ENCODE measurements at places on chromosomes 2 and 18. TPM values are rescaled to one million over a fixed set of nuclear protein-coding genes. Genes with fewer than 3 reads are reported as not detected.
A peak's percentile ranks its signal among the peaks of the same experiment; 100 is the strongest.

DNA sequence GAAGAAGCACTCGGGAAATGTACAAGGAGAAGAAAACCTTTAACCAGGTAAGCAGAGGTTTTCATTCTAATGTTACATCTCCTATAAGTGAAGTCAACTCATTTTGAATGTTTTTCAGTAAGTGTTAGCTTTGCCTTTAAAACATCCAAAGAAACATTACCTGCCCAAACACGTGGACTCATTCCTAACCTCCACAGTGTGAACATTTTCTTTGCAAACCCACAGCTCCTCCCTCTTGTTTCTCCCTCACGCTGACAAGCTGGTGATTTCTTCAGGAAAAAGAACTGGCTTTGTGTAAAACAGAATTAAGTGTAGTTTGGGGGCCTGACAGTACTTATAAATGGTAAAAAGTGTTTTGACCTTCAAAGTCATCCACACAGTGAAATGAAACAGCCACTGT is 72.5 kb downstream of the MTCL1 start:
- no peak for DNase-seq

GRCh38 chr2:238701341-238702206 is 146.3 kb upstream of the TWIST2 start:
- DNase-seq: no peak

DNA sequence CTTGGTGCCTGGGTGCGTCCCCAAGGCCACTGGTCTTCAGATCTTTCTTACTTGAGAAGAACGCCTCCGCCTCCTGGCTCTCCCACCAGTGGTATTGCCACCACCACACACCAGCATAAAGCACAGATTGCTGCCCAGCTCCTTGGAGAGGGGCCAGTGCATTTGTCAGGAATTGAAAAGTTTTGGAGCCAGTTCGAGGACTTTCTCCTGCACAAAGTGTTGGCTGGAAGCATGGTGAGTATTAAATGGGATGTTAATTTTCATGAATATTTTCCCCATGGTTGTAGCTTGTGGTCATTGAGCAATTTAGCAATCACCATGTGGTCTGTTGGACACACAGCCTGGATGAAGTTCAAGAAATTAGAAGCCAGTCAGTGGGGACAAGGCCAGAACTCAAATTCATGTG is 684.6 kb upstream of the FANCL start:
- peak; percentile 2 for DNase-seq

- no peak for DNase-seq
Measured at GRCh38 chr2:120893811-120894584, 158.3 kb downstream of the GLI2 start.

The LYG1 gene
- total RNA-seq: 0.41 TPM

DNA sequence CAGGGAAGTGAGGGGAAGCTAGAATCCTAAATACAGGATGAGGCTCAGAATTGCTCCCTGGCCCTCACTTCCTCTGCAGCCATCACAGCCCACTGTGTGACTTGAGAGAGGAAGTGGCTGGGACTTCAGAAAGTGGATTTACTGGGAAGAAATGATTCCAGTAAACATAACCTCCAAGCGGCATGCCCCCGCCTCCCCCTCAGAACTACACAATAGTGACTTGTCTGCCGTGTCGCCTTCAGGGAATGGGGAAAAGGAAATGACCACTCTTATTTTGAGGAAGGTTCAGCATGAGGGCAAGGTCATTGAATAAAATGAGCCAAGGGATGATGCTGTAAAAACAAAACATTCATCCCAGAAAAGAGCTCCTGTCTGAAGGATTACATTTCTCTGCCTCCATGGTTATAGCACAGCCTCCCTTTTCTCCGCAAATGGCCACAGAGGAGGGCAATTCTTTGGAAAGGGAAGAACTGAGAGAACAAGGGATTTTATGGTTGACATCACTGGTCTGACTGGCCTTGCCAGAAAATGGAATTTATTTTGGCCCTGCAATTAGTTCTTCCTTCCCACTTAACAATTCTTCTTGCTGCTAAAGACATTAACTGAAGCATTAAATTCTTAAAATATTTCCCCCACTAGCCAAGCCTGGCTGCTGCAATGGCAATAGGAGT is 78.9 kb upstream of the DAPL1 start:
- DNase-seq: no peak

The AFF3 gene
- 56.7 TPM for total RNA-seq

- DNase-seq: peak; percentile 16
Measured at GRCh38 chr2:24077535-24077877, 1.4 kb upstream of the SF3B6 start.

The APOB gene
- total RNA-seq: 0.41 TPM

The SERPINB11 gene
- not detected for total RNA-seq

DNA sequence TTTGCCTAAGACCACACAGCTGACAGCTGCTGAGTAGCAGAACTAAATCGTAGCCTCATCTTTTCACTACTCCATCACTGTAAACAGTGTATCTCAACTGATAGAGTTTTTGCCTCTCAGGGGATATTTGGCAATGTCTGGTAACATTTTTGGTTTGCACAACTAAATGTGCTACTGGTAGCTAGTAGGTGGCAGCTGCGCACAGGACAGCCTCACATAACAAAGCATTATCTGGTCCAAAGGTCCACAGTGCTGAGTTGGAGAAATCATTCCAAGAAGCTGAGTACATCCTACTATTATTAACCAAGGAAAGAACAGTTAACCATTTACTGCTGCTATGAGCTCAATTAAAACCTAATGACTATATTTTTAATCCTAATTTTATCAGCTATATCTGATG is 6.1 kb upstream of the CCDC102B start:
- no peak for DNase-seq

- DNase-seq: no peak
Measured at GRCh38 chr2:224174990-224175389, 135.9 kb upstream of the SERPINE2 start.

The ALPI gene
- not detected for total RNA-seq

The CYP27C1 gene
- total RNA-seq: 2.4 TPM

The SOX11 gene
- 345 TPM for total RNA-seq

DNA sequence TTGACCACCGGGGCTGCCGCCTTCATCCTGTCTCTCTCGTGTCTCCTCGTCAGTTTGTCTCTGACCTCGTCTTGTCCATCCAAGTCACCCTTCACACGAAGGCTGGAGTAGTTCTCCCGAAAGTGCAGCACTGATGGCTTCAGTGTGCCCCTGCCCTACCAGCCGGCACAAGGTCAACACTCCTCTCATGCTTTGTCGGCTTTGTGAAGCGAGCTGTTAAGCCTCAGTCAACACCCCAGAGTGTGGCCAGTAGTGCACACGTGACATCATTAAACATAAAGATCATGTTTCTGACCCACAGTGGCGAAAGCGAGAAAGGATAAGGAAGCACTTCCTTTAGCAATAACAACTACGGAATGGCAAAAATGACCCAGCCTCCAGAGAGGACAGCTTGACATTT is 23.2 kb downstream of the ACKR3 start:
- no peak for DNase-seq

The LRRC30 gene
- total RNA-seq: not detected

The DTNA gene
- total RNA-seq: 46.5 TPM

The ABCG8 gene
- 0.41 TPM for total RNA-seq

- DNase-seq: no peak
Measured at GRCh38 chr18:49669403-49669802, 107.5 kb downstream of the LIPG start.

The TDRD15 gene
- total RNA-seq: under 0.01 TPM

GRCh38 chr2:269356-270030 is 4.7 kb downstream of the ACP1 start:
- no peak for DNase-seq

- DNase-seq: no peak
Measured at GRCh38 chr2:120805602-120806001, 69.9 kb downstream of the GLI2 start.

DNA sequence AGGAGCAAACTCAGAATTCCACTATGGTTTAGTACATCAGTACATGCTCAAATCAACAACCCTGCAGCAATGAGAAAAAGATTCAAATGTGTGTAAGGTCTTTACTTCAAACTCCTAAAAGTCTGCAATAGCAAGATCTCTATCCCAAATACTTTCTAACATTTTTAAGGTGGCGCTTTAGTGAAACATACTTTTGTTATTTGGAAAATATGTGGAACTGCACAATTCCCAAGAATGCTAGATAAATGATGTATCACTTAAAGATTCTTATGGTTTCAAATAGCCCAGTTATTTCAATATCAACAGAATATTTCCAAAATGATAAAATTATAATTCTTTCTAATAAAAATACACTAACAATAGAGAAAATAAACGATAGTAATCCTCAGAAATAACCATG is 227.6 kb upstream of the SMAD7 start:
- no peak for DNase-seq

DNA sequence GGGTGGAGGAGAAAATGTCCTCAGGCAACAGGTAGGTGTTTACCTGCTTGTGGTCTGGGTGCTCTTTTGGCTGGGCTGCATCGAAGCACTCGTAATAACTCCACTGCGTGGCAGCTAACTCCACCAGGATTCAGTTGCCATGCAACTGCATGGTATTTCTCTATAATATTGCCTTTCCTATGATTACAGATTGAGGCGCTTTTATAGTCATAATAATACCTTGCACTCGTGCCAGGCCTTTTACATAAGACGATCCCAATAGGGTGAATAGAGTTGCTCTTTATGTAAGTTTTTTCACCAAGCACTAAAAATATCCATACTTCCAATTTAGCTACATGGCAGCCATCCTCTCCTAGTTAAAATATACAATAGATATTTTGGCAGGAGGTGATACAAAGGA is 19.7 kb upstream of the NYAP2 start:
- no peak for DNase-seq

GRCh38 chr18:46939998-46940571 is 22.7 kb downstream of the KATNAL2 start:
- no peak for DNase-seq

DNA sequence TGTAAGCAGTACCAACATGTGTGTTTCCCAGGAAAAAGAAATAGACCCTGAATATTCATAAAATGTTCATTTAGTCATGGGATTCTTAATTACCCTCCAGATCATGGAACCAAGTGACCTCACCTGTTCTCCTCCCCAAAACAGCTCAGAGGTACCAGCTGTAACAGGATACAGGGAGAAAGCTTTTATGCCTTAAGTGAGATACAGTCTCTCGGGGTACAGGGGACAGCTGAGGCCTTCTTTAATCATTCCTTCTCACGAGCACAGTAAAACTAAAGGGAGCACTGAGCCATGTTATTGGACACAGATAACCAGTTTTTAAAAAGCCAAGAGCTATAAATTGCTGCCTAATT is 16.6 kb downstream of the EPHA4 start:
- no peak for DNase-seq

The CHRNG gene
- total RNA-seq: not detected

GRCh38 chr2:126877041-126877440 is 21.6 kb upstream of the TEX51 start:
- DNase-seq: no peak

DNA sequence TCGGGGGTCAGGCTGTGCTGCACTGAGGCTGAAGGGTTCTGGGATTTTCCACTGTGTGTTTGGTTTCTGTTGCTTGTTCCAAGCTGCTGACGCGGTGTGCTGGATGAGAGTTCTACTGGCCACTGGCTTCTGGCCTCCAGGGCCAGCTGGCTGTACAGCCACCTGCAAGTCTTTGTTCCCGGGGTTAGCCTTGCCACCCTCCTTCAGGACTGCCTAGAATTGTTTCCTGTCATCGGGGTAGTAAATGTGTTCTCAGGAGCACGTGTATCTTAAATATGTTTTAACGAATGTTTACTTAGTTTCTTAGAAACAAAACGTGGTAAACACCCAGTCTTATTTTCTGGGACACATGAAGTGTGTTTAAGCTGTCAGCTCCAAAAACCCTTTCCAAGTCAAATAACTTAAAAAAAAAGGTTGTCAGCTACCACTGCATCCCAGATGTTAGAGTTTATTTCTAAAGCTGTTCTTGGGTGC is 231.2 kb downstream of the AGAP1 start:
- no peak for DNase-seq

GRCh38 chr18:14971461-14972185 is 223.7 kb downstream of the ANKRD30B start:
- DNase-seq: no peak

- no peak for DNase-seq
Measured at GRCh38 chr2:220885593-220885992, 686.5 kb downstream of the EPHA4 start.

The RFTN2 gene
- total RNA-seq: 22.8 TPM

The C2orf66 gene
- not detected for total RNA-seq

- no peak for DNase-seq
Measured at GRCh38 chr2:55768991-55769390, 75.3 kb upstream of the PNPT1 start.

The CTDSP1 gene
- 7.7 TPM for total RNA-seq

DNA sequence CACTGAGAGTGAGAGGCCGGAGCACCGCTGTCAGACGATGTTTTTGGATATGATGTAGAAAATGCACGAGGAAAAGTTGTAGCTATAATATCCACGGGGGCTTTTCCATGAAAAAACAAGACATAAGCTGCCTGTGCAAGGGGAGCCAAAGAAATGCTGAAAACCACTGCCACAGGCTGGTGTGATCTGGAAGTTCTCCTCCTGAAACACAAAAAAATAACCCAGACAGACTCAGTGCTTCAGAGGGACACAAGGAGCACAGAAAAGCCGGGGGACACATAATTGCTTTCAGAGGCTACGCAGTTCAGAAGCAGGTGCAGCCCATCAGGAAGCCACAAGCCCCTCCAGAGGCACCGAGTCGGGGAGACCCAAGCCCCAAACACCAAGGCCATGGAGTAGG is 98.2 kb downstream of the ZNF516 start:
- DNase-seq: no peak

The MATN3 gene
- 1.6 TPM for total RNA-seq

- no peak for DNase-seq
Measured at GRCh38 chr2:174605687-174606086, 8.1 kb upstream of the WIPF1 start.

- no peak for DNase-seq
Measured at GRCh38 chr2:28627722-28628480, 123.7 kb upstream of the PPP1CB start.

The FAM110C gene
- total RNA-seq: 8.6 TPM

- DNase-seq: no peak
Measured at GRCh38 chr2:46270384-46270783, 26.8 kb upstream of the EPAS1 start.

- peak; percentile 89 for DNase-seq
Measured at GRCh38 chr18:44679056-44679913, 1.4 kb upstream of the SETBP1 start.

DNA sequence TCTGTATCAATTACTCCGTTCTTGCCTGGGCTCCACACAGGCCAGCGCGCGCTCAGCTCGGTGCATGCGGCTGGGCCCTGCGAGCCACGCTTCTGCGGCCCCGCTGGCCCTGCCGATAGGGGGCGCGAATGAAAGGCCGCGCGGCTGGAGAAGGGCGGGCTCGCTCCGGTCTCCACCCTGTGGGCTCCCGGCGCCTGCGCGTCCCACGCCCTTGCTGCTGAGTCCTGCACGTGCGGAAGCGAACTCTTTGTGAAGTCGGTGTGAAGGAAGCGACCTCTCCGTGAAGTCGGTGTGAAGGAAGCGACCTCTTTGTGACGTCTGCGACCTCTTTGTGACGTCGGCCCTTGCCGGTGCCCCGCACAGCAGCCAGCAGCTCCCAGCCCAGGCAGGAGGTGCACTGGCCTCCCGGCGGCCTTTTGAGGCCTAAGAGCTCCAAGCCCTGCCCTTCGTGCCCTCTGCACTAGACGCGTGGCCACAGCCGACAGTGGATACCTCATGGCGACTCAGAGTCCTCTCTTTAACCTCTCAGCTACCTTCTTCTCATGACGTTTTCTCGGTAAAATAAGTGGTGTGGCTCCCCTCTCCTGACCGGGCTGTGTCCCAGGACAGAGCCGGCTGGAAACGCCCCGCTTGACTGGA is 391.9 kb upstream of the RAB6C start:
- DNase-seq: no peak
